Stimulated activated CD4-positive, alpha-beta T cell treated with anti-CD3 and anti-CD28 coated beads, TNF-alpha, amount 100 ng/mL, for 1 hour (primary cell): ENCODE measurements at places on chromosomes 5 and 9.

GRCh38 chr5:137566780-137567179, 67.7 kb upstream of the SPOCK1 start:
- DNase-seq = no peak

GRCh38 chr9:88987661-88988060, 3.6 kb upstream of the S1PR3 start:
- DNase-seq = no peak

GRCh38 chr5:127331890-127332649, 41.5 kb downstream of the MEGF10 start:
- no peak for DNase-seq

GRCh38 chr9:116760636-116761035, 73.5 kb downstream of the TRIM32 start:
- DNase-seq = no peak

DNA sequence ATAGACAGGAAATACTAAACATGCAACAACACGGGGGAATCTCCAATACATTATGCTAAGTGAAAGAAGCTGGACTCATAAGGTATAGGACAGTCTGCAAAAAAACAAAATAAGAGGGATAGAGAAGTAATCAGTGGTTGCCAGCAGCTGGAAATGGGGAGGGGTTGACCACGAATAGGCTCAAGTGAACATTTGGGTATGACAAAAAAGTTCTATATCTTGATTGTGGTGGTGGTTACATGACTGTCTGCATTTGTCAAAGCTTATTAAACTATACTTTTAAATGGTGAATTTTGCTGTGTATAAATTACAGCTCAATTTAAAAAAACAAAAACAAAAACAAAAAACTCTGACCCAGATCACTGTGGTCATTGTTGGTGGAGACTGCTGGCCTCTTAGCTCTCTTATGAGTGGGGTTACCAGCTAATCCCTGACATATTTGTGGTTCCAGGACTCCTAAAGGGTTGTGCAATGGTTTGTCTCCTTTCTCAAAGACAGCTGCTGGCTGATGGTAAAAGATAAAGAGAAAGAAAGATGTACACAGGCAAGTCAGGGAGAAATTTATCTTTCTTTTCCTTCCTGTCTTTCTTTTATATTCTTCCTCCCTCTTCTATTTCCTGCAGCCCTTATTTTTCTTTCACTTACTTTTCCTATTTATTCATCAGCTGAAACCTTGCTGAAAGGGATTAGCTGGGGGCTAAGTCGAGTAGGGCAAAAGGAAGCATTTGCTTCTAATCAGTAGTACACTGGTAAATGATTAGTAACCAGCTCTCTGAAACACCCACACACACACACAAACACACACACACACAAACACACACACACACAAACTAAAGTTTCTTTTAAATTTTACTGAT, 42.6 kb upstream of the APC start:
- DNase-seq = no peak

DNA sequence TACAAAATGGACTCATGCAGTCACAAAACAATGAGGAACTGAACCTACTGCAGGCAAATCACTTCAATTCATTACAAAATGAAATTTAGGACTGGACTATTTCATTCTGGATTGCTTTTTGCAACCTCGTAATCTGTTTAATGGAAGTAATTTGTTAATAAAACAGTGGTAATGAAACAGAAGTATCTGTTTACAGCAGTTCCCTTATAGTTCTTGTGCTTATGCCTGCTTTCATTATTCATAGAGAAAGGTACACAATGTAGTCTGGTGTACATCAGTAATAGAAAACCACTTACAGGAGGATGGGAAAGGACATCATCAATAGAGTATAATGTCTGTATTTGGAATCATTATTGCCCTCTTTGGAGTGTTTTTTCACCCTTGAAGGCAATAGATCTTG, 389.2 kb upstream of the NUDT12 start:
- DNase-seq = no peak

DNA sequence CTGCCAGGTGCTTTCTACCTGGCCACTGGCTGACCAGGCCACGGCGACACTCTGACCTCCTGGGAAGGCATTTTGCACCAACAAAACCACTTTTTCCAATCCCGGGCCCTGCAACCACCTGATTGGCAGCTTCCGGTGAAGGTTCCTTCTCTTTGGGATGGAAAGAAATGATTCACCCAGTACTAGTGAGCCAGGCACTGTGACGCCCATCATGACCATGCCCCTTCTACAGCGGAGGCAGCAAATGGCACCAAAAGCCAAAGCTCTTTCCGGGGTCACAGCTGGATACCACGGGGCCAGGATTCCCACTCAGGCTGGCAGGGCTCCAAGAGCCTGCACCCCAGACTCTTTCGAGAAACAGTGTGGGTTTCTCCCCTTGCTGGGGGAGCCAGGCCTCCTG, 4.7 kb downstream of the NOTCH1 start:
- DNase-seq = no peak

DNA sequence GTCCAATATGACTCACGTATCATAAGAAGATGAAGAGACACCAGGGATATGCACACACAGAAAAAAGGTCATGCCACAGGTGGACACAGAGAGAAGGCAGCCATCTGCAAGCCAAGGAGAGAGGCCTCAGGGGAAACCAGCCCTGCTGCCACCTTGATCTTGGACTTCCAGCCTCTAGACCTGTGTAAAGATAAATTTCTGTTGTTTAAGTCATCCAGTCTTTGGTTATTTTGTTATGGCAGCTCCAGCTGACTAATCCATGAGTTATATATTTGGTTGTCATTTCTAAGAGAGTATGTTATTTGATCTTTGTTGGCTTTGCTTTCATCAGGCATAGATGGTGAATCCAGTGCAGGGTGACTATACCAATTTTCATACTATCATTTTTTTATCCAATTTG, 130.2 kb upstream of the DAP start:
- DNase-seq = no peak

GRCh38 chr9:95105519-95106287, 211.8 kb downstream of the FANCC start:
- DNase-seq = no peak

DNA sequence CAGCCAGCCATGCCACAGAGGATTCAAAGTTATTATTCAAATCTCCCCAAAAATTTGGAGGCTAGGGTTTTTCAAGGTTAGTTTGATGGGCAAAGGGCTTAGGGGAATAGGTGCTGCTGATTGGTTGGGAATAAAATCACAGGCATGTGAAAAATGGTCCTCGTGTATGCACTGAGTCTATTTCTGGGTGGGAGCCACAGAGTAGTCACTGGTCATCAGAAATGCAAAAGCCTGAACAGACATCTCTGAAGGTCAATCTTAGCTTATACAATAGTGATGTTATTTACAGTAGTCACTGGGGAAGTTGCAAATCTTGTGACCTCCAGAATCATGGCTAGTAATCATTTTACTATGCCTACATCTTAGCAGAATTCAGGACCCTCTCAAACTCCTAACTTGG, 1.3 kb downstream of the IL33 start:
- DNase-seq = no peak

- DNase-seq = no peak
These were observed 928.9 kb upstream of the CDH10 start for GRCh38 chr5:25573691-25574090.

GRCh38 chr5:149684371-149684770, 45.7 kb upstream of the PPARGC1B start:
- no peak for DNase-seq

GRCh38 chr5:119631660-119632059, 2.3 kb downstream of the FAM170A start:
- DNase-seq = no peak

DNA sequence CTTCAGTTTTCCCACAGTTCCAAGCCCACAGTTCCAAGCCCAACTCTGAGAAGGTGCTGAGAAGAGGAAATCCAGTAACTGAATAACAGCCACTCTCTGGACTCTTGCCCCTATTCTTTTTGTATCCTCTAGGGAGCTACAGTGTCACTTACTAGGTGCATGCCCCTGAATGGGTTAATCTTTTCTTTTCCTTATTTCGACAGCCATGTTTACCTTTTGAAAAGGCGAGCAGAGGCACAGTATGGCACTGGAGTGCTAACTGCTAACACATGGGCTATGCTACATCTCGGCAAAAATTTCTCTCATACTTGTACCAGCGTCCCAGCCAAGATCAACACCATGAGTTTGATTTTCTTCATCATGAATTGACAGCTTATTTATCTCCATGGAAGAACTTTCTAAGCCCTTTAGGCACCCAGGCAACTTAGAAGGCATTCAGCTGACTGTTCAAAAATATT, 222.6 kb downstream of the EBF1 start:
- no peak for DNase-seq

DNA sequence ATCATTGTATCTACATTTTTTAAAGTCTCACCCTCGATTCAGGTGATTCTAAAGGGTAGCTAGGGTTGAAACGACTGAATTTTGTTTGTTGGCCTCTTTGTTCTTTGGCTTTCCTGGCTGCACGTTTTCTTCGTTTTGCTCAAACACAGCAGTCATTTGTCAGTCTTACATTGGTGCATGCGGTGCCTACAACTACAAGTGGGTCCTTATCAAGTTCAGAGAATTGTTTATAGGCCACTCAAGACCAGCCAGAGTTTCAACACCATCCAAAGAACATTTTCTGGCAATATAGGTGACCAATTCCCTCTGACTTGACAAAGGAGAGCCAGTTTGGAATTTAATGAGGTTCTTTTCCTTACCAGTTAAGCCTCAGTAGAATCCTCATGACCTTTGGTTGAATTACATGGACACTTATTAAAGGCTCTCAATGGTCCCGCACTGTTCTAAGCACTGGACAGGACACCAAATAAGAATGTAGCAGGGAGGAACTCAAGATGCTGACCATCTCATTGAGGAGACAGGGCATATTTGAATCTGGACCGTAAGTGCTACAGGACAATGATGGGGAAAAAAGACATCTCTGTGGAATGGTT, 119.0 kb upstream of the DMRT1 start:
- DNase-seq = no peak

GRCh38 chr5:133423618-133424282, 188.6 kb downstream of the FSTL4 start:
- DNase-seq = peak; percentile 35

GRCh38 chr9:13991395-13991794, 322.5 kb downstream of the NFIB start:
- no peak for DNase-seq

DNA sequence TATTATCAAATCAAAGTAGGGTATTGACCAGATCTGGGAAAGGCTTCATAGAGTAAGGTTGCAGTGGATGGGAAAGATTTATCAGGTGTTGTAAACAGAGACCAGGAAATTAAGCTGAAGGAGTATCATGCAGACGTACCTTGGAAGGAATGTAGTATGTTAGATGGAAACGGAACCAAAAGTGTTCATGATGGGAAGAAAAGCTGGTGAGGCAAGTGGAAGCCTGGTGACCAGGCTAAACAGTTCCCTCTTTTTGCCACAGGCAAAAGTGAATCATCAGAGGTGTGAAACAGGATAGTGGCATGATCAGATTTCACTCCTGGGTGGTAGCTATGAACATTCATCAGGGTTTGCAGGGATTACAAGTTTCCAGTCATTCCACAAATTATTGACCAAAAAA, 780.1 kb upstream of the DMAC1 start:
- no peak for DNase-seq

- no peak for DNase-seq
These were observed 367.9 kb downstream of the DIRAS2 start for GRCh38 chr9:90274725-90275124.

- DNase-seq = peak; percentile 35
These were observed 965 bp downstream of the PTGDS start for GRCh38 chr9:136978073-136978864.

- DNase-seq = no peak
These were observed 575.8 kb downstream of the CSNK1G3 start for GRCh38 chr5:124087752-124088151.

DNA sequence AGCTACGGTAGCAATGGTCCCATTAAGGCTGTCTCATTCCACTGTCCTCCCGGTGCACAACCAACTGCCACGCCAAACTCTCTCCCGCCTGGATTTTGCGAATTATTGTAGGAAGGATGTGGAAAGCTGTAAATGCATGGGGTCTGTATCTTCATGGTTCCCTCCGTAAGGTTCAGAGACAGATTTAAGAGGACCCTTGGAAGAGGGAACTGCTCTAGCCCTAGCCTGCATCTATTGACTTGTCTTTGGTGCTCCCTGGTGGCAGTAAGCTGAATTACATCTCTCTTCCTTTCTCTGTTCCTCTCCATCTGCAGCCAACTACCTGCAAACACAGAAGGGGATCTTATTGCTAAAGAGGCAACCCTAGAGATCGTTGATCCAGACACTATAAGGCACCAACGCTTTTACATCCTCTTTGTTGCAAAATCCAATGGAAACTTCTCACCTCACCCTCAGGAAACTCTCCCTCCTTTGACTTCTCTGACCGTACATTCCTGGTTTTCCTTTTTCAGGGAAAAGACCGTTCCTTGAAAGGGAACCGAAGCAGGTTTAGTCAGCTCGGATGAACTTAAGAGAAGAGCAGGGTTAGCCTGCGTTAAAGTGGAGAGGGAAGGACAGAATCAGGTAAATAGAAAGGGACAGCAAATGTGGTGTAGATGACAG, 11.9 kb downstream of the CAPSL start:
- peak; percentile 46 for DNase-seq

- DNase-seq = no peak
These were observed 191.1 kb downstream of the EBF1 start for GRCh38 chr5:158908425-158909220.

- DNase-seq = no peak
These were observed 777 bp downstream of the GPSM1 start for GRCh38 chr9:136328011-136328621.

DNA sequence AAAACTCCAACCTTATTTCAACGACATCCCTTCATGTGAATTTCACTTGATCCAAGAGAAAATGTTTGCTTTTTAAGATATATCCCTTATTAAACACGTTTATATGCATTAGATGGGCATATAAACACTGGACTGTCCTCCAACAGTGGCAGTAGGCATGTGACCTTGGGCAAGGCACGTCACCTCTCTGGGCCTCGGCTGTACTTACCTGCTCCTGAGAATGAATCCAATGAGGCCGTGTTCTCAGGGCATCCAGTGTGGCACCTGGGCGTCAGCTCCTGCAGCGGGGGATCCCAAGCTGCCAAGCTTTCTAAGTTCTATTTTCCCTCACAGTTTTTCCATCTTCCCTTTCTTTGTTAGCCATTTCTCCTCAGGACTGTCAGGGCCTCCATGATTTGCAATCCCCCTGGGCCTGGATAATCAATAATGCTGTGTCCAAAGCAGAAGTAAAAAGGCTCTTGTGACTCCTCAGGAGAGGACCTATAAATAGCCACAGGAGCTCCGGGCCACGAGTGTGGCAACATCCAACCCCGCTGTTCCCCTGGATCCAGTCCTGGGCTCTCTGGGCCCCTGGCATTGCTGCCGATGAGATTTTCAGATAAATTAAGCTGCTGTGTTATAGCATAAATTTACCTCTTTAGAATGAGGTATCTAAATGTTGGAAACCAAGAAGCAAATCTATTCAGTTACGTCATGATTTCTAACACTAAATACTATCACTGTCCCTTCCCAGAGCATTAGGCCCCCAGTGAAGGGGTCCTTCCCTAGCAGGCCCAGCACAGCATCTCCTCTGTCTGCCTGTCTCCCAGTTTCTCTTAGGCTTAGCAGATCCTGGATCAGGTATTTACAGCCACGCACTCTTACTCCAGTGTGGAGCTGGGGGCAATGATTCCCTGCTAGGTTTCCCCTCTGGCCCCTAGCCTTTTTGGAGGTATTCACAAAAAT, 76.8 kb downstream of the PTPN3 start:
- DNase-seq = no peak
